Heart right ventricle (tissue), 16 donors: ENCODE measurements at places on chromosomes 5 and 9.

DNA sequence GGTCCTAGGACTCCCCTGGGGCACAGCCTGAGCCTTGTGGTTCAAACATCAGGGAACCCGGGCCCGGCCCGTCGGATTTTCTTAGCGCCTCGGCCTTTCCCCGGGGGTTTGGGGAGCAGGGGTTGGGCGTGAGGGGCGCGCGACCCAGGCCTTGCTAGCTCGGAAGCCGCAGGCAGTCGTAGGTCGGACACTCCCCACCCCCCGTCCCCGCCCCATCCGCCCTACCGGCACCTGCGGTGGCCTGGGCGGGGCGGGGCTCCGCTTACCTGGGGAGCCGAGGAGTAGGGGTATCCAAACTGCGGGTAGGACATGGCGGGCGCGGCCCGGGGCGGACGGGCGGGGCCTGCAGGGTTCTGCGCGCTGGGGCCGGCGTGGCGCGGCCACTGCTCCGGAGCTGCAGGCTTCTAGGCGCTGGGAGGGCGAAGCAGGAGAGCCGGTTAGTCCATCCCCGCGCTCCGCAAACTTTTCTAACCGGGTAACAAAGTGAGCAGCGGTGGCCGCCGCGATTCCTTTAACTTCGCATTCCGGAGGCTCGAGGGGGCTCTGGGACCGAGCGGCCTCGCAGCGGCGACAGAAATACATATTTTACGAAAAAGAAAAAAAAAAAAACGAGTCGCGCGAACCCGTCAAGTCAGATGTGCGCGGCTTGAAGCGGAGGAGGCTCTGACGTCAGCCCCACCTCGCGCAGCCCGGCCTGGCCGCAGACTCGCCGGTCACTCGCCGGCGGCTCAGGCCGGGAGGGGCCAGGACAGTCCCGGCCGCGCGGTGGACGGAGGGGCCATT is at the start of gene IRX4:
IRX4 (minus strand) TSS at position 589 of the 783 bp plus-strand sequence; CDS start at position 311, 278 bp downstream.
- no peak for DNase-seq

DNA sequence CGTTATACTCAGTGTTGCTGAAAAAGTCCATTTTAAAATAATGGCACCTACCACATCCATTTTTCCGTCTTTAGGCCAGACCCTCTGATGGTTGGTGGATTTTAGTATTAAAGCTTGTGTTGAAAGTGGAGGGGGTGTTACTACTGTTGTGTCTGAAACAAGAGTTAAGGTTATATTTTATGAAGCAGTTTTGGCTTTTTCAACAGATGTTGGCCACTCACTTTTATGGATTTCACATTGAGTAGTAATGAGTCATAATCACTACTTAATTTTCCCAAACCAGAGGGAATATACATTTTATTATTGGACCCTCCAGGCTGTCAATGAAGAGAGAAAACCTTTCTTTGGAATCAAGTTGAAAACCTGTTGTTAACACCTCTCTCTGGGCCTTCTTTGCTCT is 88.0 kb downstream of the TRIO start:
- DNase-seq: no peak

DNA sequence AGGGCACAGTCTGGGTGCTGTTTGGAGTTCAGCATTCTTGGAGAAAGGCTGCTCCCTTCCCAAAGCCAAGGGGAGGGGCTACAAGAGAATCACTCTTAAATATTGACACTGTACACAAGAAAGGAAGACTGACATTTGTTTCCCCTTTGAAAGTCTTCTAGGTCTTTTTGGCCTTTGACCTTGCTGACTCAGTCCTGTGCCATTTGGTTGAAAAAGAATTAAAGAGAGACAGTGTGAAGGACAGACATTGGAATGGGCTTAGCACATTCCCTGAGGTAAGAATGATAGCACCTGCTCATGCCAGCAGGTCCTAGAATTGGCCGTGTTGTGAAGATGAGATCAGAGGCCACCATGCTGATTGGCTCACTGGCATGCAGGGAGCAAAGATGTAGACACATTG is 271.4 kb upstream of the ZNF608 start:
- no peak for DNase-seq

GRCh38 chr9:121192518-121192917 is 9.2 kb downstream of the RAB14 start:
- DNase-seq: no peak

GRCh38 chr9:132187121-132187620 is 25.3 kb downstream of the NTNG2 start:
- no peak for DNase-seq

DNA sequence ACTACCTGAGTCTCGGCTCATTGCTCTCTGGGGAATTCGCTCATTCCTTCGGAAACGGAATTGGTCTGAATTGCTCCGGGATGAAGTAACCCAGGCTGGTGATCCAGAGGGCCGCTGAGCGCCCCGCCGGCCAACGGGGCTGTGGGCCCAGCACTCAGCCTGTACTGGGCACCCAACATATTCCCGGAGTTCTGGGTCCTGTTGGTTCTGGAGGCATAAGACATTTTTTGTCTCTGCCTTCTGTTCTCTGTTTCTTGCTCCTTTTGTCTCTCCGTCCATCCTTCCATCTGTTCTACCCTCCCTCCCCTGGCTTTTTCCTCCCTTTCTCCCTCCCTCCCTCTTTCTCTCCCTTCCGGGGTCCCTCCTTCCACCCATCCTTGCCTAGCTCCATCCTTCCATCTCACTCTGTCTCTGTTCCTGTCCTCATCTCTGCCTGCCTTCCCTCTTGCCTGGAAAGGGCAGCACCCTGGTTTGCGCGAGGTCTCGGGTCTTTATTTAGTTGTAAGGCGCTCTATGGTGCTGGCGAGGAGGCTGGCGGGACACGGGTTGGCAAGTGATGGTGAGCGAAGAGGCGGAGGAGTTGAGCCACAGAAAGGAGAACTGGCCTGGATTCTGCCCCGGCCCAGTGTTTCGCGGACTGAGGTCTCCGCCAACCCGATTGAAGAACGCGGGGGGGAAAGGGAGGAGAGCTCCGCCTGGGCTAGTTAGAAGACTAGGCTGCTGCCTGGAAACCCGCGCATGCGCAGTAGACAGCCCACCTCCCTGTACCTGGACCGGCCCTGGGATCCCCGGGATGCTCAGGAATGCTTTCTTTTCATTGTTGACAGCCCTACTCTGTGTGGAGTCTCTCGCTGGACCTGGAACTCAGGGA is 1468.0 kb downstream of the FOXD4L5 start:
- DNase-seq: peak; percentile 86

DNA sequence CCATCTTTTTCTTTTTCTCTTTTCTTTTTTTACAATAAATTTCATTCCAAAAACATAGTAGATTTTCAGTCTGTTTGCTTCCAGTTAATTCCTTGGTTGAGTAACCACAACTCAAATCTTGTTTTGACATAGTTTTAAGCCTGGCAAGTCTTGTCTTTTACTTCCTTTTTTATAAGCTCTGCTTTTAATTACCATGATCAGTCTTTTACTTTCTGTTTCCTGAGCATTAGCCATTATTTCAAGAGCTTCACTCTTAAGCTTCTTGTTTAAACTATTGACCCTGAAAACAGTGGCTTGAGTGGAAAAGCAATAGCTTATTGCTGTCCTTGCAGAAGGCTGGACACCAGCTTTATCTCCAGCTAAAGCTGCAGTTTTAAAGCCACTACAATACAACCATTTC is 1363.3 kb downstream of the MAT2B start:
- DNase-seq: no peak

GRCh38 chr5:64040490-64040889 is 78.2 kb upstream of the HTR1A start:
- DNase-seq: no peak

- no peak for DNase-seq
Measured at GRCh38 chr5:21574961-21575360, 1278.2 kb downstream of the CDH12 start.

DNA sequence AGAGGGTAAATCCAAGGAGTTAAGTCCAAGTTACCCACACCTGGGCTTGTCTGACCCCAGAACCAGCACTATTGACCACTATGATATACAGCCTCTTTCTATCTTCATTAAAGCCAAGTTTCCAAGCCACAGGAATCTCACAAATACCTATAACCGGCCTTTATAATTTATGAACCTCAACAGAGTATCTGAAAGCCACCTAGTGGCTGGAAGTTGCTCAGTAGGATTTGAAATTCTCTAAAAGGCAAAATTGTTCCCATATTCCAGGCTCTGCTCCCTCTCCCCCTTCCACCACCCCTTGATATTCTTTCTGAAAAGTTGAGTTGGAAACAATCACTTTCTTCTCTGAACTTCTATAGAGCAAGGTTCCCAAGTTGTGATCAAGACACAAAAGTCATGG is 106.4 kb upstream of the GPR151 start:
- DNase-seq: no peak

DNA sequence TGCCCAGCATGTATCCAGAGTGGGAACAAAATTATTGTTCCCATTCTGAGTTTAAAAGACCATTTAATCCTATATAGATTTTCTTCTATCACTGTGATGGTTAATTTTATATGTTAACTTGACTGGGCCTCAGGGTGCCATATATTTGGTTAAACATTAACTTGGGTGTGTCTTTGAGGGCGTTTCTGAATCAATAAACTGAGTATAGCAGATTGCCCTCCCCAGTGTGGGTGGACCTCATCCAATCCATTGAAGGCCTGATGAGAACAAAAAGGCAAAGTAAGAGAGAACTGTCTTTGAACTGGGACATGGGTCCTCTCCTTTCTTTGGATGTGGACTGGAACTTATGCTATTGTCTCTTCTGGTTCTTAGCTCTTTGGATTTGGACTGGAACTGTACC is 17.3 kb downstream of the RIOK2 start:
- no peak for DNase-seq

DNA sequence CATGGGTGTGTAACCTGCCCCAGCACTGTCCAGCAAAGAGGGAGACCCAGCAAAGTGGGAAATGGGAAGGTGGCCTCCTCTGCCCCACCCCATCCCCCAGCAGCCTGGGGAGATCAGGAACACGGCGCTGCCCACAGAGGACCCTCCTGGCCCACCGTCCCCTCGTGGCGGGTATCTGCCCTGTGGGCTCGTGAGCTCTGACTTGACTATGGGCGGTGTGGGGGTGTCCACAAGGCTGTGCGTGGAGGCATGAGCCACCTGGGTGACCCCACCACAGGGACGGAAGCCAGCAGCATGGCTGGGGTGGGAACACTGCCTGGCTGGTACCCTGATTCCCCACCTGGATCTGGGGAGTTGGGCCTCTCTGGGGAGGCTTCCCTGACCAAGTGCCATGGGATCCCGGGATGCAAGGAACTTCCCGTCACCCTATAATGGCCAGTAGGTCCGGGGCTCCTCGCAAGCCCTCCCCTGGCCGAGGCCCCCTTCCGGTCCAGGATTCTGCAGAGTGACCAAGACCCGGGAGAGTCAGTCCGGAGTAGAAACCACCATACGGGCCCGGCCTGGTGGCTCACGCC is 29.3 kb upstream of the SLC6A19 start:
- DNase-seq: peak; percentile 11

DNA sequence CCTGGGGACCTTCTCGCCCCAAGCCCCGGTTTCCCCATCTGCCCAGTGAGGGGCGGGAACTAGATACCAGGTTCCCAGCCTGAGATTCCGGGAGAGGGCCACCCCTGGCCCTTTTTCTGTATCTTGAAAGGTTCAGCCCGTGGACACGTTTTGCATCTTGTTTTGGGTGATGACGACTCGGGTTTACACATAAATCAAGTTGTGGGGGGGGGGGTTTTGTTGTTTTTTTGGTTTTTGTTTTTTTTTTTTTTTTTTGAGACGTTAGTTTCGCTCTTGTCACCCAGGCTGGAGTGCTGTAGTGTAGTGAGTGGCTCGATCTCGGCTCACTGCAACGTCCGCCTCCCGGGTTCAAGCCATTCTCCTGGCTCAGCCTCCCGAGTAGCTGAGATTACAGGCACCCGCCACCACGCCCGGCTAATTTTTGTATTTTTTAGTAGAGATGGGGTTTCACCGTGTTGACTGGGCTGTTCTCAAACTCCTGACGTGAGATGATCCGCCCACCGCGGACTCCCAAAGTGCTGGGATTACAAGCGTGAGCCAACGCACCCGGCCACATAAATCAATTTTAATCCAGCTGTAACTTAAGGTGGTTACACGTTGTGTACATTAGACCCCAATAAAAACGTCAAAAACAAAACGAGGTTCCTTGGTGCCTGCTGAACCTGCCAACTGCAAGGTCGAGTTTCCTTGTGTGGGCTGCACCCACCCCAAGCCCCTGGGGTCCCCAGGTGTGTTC is 1.1 kb upstream of the BRD3 start:
- no peak for DNase-seq

GRCh38 chr5:129003232-129003631 is 37.9 kb downstream of the SLC27A6 start:
- no peak for DNase-seq

- DNase-seq: no peak
Measured at GRCh38 chr5:107401470-107402122, 269.1 kb downstream of the EFNA5 start.

DNA sequence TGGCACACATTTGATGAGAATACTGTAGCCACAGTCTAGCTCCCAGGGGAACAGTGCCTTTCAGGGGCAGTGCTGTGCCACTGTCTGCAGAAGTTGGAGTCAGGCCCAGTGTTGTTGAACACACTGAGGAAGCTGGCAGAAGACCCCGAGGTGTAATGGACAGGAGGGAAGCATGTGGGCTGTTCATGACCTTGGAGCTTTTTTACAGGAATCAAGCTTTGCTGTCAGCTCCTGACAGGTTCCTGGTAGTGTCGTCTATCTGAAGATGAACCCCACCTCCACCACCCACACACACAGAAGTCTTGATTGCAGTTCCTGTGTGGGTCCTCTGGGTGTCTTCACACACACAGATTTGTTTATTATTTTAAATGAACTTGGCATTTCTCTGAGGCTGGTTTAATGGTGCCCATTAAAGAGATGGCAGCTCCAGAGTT is 40.3 kb upstream of the TNFAIP8 start:
- DNase-seq: no peak

DNA sequence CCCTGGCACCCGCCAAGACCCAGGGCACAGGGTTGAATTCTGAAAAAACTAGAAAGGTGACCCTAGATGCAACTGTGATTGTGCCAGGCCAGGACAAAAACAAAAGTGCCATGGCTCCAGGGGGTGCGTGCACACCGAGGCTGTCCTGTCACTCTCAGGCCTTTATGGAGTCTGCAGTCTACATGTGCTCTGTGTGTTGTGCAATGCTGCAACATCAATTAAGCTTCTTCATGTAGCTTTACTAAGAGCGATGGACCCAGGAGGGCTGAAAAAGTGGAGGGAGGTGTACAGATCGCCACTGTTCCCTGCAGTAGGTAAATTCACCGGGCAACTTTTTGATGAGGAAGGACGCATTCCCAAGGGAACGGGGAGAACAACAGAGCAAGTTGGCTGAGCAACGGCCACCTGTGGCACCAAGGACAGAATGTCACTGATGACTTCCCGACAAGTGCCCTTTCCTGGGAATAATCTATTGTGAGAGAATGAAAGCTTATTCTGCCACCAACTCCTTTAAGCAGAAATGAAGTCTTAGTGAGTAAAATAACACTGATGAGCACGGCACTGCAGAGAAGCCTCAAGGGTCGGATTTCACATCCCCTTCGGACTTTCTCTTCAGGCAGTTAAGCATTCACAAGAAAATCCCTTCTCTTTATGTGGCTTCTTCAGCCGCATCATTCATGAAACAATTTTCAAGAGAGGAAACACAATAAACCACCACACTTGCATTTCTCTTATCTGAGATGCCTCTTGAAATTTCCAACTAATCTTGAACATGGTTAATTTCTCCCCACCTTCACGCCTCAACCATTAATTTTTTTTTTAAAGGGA is 149.6 kb downstream of the DROSHA start:
- DNase-seq: no peak

GRCh38 chr5:43140286-43140685 is 19.6 kb downstream of the ZNF131 start:
- DNase-seq: no peak

GRCh38 chr5:149452007-149452664 is 73.0 kb upstream of the IL17B start:
- DNase-seq: peak; percentile 73
